Muscle of arm (tissue), 14 donors: ENCODE measurements at places on chromosomes 2 and 18. TPM values are rescaled to one million over a fixed set of nuclear protein-coding genes. Genes with fewer than 3 reads are reported as not detected.
A peak's percentile ranks its signal among the peaks of the same experiment; 100 is the strongest.

GRCh38 chr2:100978582-100979191, 23.4 kb upstream of the RPL31 start:
- peak; percentile 38 for DNase-seq

GRCh38 chr2:151996243-151997003, 102.4 kb downstream of the CACNB4 start:
- peak; percentile 54 for DNase-seq

- no peak for DNase-seq
These were observed 435.1 kb upstream of the CDH20 start for GRCh38 chr18:60898111-60898510.

DNA sequence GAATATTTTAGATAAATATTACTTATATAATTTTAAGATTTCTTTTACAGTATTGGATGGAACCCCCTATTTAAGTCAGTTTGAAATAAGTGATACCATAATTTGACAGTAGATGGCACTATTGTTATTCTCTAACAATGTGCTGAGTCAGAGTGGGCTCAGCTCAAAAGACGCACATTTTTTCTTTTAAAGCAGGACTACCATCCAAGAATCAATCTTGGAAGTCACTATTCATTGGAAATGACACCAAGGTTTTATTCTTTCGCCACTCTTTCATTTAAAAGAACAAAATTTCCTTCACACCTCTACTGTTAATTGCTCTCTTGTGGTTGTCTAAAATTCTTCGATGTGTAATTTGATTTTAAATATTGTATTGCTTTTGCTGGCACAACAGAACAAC, 32.6 kb upstream of the SPAG16 start:
- peak; percentile 74 for DNase-seq

- peak; percentile 48 for DNase-seq
These were observed 1.3 kb upstream of the ACKR3 start for GRCh38 chr2:236568068-236568921.

- DNase-seq = no peak
These were observed 342.9 kb downstream of the SPAG16 start for GRCh38 chr2:213627054-213627710.

- DNase-seq = no peak
These were observed 7.1 kb downstream of the ERBB4 start for GRCh38 chr2:212531499-212531898.

DNA sequence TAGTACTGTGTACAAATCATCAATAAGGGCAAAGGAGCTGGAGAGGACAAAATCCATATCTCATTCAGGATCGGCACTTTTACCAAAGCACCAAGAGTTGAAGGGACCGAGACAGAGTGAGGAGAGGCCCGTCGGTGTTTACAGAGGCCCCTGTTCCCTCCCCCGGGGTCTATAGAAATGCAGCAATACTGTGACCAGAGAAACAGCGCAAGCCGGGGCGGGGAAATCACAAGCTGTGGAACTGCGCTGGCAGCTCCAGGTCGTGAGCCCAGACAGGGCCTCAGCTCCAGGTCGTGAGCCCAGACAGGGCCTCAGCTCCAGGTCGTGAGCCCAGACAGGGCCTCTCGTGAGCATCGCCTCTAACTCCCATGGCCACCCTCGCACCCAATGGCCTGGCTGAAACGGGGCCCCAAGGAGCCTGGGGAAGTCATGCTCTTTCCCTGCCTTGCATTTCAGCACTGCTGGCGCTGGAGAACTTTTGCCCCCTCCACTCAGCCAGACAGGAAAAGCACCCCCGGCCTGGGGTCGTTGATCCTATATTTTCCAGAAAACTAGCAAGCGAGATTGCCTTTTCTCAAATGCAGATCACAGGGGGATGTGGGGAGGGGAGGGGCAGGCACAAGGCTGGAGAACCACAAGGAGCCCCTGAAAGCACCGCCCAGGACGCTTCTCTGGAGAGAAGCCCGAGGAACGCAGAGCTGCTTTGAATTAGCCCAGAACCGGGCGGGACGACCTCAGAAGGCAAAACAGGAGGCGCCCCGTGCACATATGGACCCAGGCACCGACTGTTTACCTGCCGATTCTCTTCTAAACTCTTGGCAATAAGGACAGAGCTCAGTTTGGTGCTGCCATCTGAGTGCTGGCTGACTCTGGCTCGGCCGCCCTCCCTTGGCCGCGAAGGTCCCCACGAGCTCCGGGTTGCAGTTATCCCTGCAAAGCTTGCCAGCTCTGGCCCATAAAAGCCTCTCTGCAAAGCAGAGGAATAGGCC, 223.7 kb downstream of the ACKR3 start:
- DNase-seq = peak; percentile 43

GRCh38 chr2:105836341-105836740, 91.6 kb downstream of the NCK2 start:
- no peak for DNase-seq

GRCh38 chr18:58934933-58935577, 70.4 kb downstream of the ZNF532 start:
- DNase-seq = no peak

Gene SERPINB10
- not detected for polyA plus RNA-seq

Gene OSGEPL1
- polyA plus RNA-seq = 14.0 TPM

Gene TBR1
- not detected for polyA plus RNA-seq

Gene ELOA2
- polyA plus RNA-seq = not detected

Gene NOL4
- polyA plus RNA-seq = 6.5 TPM

Gene TRIM43
- not detected for polyA plus RNA-seq

Gene TLX2
- not detected for polyA plus RNA-seq
